CD4-positive, alpha-beta T cell (primary cell): ENCODE measurements at places on chromosomes 2 and 18.

GRCh38 chr2:167103028-167103756 lies 214.9 kb downstream of the XIRP2 start:
- no peak overlapping the region for H3K27ac ChIP-seq
- no peak for DNase-seq
- no peaks in the 10 kb centered on the region for H3K4me1 ChIP-seq
- H3K27me3 ChIP-seq = no peaks in the 10 kb centered on the region
- H3K36me3 ChIP-seq = no peaks in the 10 kb centered on the region

DNA sequence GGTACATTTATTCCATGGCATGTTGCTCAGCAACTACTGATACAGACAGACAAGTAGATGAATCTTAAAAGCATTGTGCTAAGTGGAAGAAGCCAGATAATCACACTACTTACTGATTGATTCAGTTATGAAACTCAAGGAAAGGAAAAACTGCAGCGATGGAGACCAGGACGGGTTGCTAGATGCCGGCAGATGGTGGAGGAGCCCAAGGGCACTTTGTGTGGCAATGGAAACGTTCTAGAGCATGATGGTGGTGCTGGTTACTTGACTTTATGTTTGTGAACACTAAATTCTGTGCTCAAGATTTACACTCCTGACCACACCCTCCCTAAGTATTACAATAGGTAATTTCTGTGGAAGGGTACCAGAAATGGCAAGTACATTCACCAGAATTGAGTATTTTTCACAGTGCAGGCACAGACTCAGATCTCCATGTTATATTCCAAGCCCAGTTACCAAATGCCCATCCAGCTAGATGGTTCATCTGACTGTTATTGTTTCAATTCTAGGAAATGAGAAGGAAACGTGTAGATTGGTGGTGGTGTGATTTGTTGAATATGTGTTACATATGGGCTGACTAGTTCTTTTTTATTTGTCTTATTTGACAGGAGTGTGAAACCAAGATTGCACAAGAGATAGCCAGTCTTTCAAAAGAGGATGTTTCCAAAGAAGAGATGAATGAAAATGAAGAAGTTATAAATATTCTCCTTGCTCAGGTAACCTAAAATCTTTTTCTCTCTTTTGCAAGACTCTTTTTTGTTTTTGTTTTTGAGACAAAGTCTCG lies 55.1 kb downstream of the RALBP1 start:
- no peak overlapping the region for H3K27ac ChIP-seq
- no peak for DNase-seq
- no peaks in the 10 kb centered on the region for H3K27me3 ChIP-seq
- no peaks in the 10 kb centered on the region for H3K4me1 ChIP-seq
- H3K36me3 ChIP-seq = peaks cover 70% of the 10 kb centered on the region

DNA sequence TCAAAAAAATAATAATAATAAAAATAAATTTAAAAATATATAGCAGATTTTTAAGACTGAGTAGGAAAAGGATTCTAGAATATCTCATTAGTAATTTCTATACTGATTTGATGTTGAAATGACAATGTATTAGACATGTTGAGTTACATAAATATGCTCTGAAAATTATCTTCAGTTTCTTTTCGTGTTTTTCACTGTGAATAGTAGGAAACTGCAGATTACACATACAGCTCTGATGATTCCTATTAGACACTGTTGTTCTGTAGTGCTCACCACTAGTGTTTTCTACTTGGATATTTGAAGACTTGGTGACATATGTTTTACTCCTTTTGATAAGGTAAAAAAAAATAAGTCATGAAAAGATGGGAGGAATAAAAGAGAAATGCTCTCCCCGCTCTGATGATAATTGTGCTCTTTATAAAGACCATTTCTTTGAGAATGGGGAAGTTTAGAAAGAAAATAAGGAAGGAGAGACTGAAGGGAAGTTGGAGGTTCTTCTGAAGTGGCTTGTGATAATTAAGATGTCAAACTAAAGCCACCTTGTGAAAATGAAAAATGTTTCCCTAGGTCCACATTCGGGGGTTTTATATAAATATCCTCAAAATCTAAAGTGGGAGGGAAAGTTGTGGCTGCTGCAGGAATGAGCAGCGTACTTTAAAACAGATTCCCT lies 52.9 kb downstream of the SLC9A2 start:
- no peaks in the 10 kb centered on the region for H3K4me1 ChIP-seq
- H3K27me3 ChIP-seq = no peaks in the 10 kb centered on the region
- H3K4me3 ChIP-seq = no peak overlapping the region
- DNase-seq = no peak
- H3K36me3 ChIP-seq = no peaks in the 10 kb centered on the region
- no peak overlapping the region for H3K27ac ChIP-seq

DNA sequence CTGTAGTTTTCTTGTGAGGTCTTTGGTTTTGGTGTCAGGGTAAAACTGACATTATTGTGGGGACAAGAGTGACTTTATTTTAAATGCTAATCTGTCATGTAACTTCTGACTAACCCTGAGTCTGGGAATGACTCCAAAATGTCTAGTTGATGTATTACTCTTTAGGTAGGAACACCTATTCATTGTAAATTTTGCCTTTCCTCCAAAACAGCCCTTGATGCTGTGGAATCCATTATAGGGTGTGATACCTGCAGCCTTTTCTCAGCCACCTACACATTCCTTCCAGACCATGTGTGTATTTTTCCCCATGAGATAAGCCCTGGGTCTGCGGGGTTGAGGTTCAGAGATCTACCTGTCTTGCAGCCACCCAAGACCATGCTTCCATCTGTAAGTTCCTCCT lies 4.1 kb upstream of the PRR30 start:
- no peaks in the 10 kb centered on the region for H3K4me1 ChIP-seq
- no peak overlapping the region for H3K27ac ChIP-seq
- peaks cover 4% of the 10 kb centered on the region for H3K27me3 ChIP-seq
- DNase-seq = no peak
- H3K4me3 ChIP-seq = no peak overlapping the region
- no peaks in the 10 kb centered on the region for H3K36me3 ChIP-seq

- no peak overlapping the region for H3K27ac ChIP-seq
- H3K4me1 ChIP-seq = no peaks in the 10 kb centered on the region
- no peak overlapping the region for H3K4me3 ChIP-seq
- no peaks in the 10 kb centered on the region for H3K27me3 ChIP-seq
- no peak for DNase-seq
- no peaks in the 10 kb centered on the region for H3K36me3 ChIP-seq
Observed at GRCh38 chr18:55235094-55235461, 275.8 kb upstream of the CCDC68 start.
